ENCODE measurements at places on chromosomes 5 and 9. TPM values are rescaled to one million over a fixed set of nuclear protein-coding genes. Genes with fewer than 3 reads are reported as not detected.

The TMEM250 gene
- total RNA-seq, result 30.3 TPM

The POLR3G gene
- 7.8 TPM for total RNA-seq

The GM2A gene
- total RNA-seq, result 19.5 TPM

The ARHGEF28 gene
- total RNA-seq, result 8.1 TPM

The SLC34A1 gene
- total RNA-seq, result not detected

GRCh38 chr5:86232246-86232645 is 385.5 kb upstream of the COX7C start:
- H3K36me3 ChIP-seq, result no peaks in the 10 kb centered on the region
- H3K27ac ChIP-seq, result no peak overlapping the region
- no peak overlapping the region for H3K4me3 ChIP-seq

DNA sequence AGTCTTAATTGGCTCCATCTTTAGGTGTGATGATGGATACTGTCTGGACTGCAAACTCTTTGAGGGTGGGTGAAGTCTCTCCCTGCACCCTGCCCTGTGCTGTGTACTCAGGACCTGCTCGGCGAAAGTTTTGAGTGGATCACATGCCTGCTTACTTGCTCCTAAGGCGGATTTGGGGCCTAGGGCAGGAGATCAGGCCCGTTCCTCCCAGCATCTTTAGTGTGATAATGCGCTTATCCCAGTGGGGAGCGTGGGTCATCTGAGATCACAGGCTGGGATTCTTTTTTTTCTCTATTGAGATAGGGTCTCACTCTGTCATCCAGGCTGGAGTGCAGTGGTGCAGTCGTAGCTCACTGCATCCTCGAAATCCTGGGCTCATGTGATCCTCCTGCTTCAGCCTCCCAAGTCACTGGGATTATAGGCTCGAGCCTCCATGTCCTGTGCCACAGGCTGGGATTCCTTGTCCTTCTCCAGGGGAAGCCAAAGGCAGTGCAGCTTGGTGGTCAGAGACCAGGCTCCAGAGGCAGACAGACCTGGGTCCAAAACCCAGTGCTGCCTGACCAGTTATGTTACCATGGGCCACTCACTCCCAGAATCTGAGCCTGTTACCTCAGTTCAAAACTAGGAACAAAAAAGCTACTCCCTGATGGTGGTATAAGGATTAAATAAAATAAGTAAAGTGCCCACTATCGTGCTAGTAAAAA is 59.7 kb downstream of the ZNF618 start:
- H3K4me1 ChIP-seq, result no peaks in the 10 kb centered on the region
- H3K27me3 ChIP-seq, result no peaks in the 10 kb centered on the region
- no peak overlapping the region for H3K27ac ChIP-seq
- H3K36me3 ChIP-seq, result no peaks in the 10 kb centered on the region
- no peak overlapping the region for H3K4me3 ChIP-seq

DNA sequence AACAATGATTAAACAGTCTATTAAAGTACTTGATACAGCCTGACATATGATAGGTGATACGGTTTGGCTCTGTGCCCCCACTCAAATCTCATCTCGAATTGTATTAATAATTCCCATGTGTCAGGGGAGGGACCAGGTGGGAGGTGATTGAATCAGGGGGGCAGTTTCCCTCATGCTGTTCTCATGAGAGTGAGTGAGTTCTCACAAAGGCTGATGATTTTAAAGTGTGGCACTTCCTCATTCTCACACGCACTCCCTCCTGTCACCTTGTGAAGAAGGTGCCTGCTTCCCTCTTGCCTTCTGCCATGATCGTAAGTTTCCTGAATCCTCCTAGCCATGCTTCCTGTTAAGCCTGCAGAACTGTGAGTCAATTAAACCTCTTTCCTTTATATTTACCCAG is 40.1 kb upstream of the TARS1 start:
- H3K36me3 ChIP-seq, result no peaks in the 10 kb centered on the region
- DNase-seq, result no peak
- no peak overlapping the region for H3K4me3 ChIP-seq
- no peaks in the 10 kb centered on the region for H3K27me3 ChIP-seq
- H3K4me1 ChIP-seq, result peaks cover 7% of the 10 kb centered on the region
- peak overlapping the region; percentile 6 for H3K27ac ChIP-seq

DNA sequence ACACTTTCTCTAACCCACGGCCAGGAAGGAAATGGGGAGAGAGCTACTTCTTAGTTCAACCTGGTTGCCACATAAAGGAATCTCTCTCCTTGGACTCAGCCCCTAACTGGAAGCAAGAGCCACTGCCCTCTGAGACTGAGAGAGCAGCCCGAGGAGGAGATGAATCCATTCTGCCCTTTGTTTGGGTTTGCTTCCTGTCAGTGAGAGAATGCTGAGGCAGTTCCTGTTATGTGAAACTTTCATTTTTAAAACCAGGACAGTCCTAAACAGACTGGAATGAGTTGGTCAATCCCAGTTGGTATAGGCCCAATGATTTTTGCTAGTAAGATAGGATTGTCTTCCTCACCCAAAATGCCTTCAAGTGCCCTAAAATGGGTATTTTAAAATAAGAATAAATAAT is 205.1 kb downstream of the NTRK2 start:
- no peaks in the 10 kb centered on the region for H3K27me3 ChIP-seq
- H3K4me3 ChIP-seq, result peak overlapping the region; percentile 21
- H3K4me1 ChIP-seq, result no peaks in the 10 kb centered on the region
- no peak for DNase-seq
- H3K36me3 ChIP-seq, result no peaks in the 10 kb centered on the region
- H3K27ac ChIP-seq, result no peak overlapping the region

- H3K4me1 ChIP-seq, result peaks cover 13% of the 10 kb centered on the region
- peak overlapping the region; percentile 33 for H3K27ac ChIP-seq
- H3K27me3 ChIP-seq, result no peaks in the 10 kb centered on the region
- DNase-seq, result no peak
- no peak overlapping the region for H3K4me3 ChIP-seq
- no peaks in the 10 kb centered on the region for H3K36me3 ChIP-seq
These were observed 53.4 kb downstream of the DUSP1 start for GRCh38 chr5:172717481-172718195.

DNA sequence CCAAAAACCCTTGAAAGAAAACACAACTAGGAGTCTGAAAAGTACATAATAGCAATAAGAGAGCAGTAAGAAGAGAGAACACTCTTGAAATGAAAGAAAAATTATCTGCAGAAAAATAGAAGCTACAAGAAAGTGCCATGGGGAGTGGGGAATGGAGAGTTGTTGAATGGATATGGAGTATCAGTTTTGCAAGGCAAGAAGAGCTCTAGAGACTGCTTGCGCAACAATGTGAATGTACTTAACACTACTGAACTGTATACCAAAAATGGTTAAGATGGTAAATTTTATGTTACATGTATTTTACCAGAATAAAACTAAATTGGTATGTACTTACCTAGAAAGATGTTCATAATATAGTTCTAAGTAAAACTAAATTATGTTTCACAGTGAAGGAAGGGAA is 54.8 kb upstream of the RASGRF2 start:
- no peak for DNase-seq
- H3K27me3 ChIP-seq, result no peaks in the 10 kb centered on the region
- H3K27ac ChIP-seq, result no peak overlapping the region
- H3K4me1 ChIP-seq, result no peaks in the 10 kb centered on the region
- no peak overlapping the region for H3K4me3 ChIP-seq
- H3K36me3 ChIP-seq, result no peaks in the 10 kb centered on the region

GRCh38 chr9:70073193-70073592 is 29.5 kb downstream of the MAMDC2 start:
- peak; percentile 31 for DNase-seq
- no peaks in the 10 kb centered on the region for H3K36me3 ChIP-seq
- H3K27ac ChIP-seq, result no peak overlapping the region

GRCh38 chr5:178505639-178506407 is 84.4 kb downstream of the COL23A1 start:
- H3K27me3 ChIP-seq, result no peaks in the 10 kb centered on the region
- no peak overlapping the region for H3K4me3 ChIP-seq
- no peak for DNase-seq
- H3K27ac ChIP-seq, result no peak overlapping the region
- no peaks in the 10 kb centered on the region for H3K36me3 ChIP-seq
- H3K4me1 ChIP-seq, result no peaks in the 10 kb centered on the region

DNA sequence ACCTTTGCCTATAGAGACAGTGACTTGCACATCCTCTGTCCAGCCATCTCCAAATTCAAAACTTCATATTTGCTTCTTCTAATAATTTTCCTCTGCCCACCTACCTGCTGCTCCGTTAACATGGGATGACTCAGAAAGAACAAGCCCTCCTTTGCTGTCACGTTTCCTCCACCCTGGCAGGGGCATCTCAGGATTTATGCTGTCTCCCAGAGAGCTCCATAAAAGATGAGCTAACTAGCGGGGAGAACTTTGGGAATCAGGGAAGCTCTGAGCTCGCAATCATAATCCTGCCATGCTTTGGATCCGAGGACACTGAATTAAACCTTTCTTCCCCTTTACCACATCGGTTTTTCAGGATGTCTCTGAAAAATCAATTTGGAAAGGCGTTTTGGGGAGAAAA is 78.4 kb upstream of the FSTL4 start:
- no peak overlapping the region for H3K4me3 ChIP-seq
- peaks cover 8% of the 10 kb centered on the region for H3K27me3 ChIP-seq
- no peak for DNase-seq
- H3K4me1 ChIP-seq, result no peaks in the 10 kb centered on the region
- H3K36me3 ChIP-seq, result no peaks in the 10 kb centered on the region

DNA sequence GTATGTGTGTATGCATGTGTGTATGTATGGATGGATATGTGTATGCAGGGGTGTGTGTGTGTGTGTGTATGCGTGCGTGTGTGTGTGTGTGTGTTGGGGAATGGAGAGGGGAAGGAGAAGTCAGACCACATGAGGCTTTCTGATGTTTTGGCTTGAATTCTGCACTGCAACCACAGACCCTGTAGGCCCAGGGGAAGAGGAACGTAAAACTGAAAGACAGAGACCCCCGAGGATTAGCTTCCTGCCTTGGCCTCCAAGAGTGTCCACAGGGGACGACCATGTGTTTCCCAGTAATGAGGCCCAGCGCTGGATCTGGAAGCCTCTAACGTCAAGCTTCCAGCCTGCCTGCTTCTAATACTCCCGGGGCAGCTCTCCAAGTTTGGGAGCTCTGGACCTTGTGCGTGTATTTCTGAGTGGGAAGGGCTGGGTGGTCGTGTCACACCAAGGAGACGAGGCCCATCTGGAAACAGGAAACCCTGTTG is 5.8 kb downstream of the DCANP1 start:
- H3K36me3 ChIP-seq, result no peaks in the 10 kb centered on the region

Measured in astrocyte (in vitro differentiated cells and primary cell).